Activated CD4-positive, alpha-beta T cell treated with anti-CD3 and anti-CD28 coated beads, Interleukin-2, Interleukin-6, amounts not matched to agents 100 ng/mL and 50 ng/mL, durations not matched to agents 16 hours and 8 hours (primary cell): ENCODE measurements at places on chromosomes 4 and X.

- DNase-seq = no peak
These were observed 93.8 kb downstream of the INPP4B start for GRCh38 chr4:142752202-142752786.

GRCh38 chrX:131801066-131801465 lies 222.0 kb upstream of the STK26 start:
- DNase-seq = no peak

- DNase-seq = peak; percentile 59
These were observed 7.2 kb upstream of the MAGIX start for GRCh38 chrX:49155243-49155899.

DNA sequence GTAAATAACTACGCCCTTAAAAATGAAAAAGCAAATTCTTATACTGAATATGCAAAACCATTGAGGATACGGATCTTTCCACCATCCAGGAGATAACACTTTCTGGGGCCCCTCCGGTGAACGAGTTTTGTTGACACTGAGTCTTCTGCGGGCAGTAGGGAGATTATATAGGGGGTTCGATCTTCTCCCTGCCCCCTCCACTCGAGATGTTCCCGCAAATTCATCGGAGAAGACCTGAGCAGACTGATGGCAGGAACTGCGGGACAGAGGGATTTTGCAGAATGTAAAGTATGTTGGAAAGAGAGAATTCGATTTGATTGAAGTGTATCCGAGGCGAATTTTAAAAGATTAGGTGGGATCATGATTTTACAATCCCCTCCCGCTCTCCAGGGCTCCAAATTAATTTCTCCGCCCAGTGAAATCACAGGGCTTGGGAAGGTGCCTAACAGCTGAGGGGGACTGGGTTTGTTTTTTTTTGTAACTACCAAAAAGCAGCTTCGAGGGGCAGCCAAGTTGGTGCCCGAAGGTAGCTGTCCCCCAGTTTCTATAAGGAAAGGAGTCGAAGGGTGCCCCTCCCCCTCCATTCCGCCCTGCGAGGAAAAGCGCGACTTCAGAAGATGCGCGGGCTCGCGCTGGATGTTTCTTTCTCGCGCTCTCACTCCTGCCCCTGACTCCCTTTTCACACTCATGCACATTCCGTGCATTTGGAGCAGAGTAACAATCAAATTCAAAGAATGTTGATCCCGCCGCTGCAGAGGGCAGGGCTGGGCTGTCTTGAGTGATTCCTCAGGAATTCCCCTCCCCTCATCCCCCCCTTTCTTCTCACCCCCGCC lies 1.2 kb downstream of the TMEM255A start:
- DNase-seq = no peak

DNA sequence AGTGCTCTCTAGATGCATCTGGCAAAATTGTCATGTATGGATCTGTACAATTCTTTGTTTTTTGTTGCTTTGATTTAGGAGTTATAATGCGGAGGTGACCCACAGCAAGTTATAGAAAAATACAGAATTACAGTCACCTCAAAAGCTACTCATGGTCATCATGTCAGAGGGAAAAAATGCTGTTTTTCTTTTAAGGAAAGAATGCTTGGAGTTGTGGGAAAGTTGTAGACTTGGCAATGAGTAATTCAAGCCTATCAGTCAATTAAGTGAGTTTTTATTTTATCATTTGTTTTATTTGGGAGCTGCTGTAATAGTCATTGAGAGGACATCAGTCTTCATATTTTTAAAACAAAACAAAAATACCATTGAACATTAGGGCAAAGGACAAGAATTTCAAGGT lies 16.4 kb downstream of the FHL1 start:
- DNase-seq = no peak

GRCh38 chrX:107273795-107274194 lies 67.4 kb downstream of the DNAAF6 start:
- no peak for DNase-seq

GRCh38 chr4:74037076-74037955 lies 1.2 kb downstream of the CXCL3 start:
- DNase-seq = no peak

DNA sequence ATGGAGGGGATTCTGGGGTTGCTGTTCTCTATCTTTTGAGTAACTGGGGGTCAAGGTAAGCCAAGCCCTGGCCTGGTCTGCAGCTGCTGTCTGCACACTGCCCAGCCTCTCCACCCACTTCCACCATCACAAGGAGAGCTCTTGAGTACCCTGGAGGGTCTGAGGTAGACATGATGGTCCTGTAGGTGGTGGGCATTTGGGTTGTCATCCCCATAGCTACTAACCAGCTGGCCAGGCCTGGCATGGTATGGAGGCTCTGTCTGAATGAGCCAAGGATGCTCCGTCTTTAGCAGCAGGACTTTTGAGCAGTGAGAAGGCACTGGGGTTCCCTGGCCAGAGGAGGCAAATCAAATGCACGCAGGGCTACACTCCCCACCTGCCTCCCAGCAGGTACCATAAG lies 82.7 kb downstream of the NHSL2 start:
- no peak for DNase-seq

- DNase-seq = no peak
These were observed 60.4 kb upstream of the MTM1 start for GRCh38 chrX:150508018-150508417.

DNA sequence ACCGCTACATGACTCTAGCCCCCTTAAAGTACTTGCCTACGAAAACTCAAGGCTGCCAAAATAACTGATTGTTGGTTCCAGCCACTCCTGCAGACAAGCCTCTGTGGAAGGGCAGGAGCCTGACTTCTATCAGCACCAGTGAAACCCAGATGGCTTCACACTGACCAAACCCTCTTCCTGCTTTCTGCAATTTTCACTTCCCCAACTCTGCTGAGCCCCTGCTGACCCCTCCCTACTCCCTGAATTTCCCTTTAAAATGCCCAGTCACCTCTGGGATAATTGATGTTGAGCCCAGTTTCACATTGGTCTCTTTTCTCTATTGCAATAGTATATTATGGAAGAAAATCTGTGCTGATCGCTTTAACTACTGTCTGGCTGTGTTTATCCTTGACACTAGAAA lies 61.6 kb upstream of the STS start:
- no peak for DNase-seq

DNA sequence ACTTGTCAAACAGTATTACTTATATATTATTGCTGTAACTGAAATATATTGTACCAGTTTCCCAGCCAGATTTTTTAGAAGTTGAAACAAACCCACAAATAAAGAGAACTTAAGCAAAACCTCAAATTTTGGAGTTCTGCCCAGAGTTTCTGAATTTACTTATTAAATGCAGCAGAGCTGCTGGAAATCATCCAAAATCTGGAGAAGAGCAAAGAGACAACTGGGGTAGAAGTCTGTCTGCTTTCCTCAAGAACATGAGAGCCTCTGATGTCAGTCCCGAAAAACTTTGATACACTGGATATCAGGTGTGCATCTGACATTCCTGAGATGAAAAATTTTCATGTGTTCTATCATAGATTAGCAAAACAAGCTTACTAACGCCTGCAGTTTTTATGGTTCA lies 325.9 kb downstream of the NR3C2 start:
- DNase-seq = no peak

GRCh38 chrX:66046612-66047235 lies 6.8 kb upstream of the VSIG4 start:
- DNase-seq = peak; percentile 69

GRCh38 chrX:43815209-43815608 lies 67.0 kb downstream of the MAOB start:
- no peak for DNase-seq

GRCh38 chrX:21490341-21490740 lies 116.1 kb downstream of the CNKSR2 start:
- no peak for DNase-seq

- no peak for DNase-seq
These were observed 402.4 kb upstream of the NDST4 start for GRCh38 chr4:115515772-115516171.

DNA sequence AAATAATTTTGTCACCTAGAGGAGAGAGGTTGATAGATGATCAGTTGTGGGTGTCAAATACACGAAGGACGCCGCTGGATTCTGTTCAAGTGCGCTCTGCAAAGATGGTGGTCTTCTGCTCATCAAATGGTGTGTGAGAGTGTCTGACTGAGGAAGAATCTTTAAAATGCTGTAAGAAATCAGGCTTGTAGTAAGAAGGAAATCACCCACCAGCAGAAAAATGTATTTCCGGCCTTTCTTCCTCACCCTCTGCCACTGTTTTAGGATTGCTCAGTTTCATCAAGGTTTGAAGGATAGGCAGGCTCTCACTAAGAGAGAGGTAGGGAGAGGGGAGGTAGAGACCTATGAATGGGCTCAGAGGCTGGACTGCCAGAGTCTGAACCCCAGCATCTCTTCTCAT lies 28.7 kb downstream of the RHOH start:
- no peak for DNase-seq

DNA sequence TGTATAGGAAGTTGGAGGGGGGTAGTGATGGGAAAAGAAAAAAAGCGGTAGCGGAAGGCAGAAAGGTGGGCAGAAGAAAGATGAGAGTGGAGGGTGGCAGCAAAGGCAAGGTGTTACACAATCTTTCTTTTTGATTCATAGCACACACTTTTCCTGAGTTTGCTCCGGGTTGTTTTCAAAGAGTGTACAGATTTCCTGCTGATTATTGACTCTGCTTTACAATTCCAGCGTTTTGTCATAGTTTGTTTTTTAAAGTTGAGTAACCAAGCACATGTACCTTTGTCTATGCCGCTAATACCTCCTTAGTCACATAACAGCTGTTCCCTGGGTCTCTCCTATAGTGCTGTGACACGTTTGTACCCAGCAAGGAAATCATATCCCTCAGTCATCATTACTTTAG lies 50.3 kb downstream of the AGA start:
- DNase-seq = no peak

DNA sequence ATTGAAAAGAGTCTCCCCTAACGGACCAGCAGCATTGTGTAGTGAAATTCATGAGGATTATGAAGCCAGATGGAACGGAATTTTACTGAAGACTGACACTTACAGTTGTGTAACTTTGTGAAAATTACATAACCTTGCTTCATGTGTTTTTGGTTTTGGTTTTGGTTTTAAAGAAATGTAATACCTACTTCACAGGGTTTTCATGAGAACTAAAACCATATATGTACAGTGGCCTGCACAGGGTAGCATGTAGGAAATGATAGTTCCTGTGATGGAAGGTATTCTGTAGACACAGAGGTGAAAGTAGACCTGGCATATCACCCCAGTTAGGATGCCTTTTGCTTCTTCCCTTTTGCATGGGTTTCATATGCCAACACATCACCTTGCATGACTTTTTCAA lies 247.0 kb downstream of the BANK1 start:
- no peak for DNase-seq

GRCh38 chr4:56626420-56626819 lies 54.7 kb downstream of the HOPX start:
- DNase-seq = no peak

DNA sequence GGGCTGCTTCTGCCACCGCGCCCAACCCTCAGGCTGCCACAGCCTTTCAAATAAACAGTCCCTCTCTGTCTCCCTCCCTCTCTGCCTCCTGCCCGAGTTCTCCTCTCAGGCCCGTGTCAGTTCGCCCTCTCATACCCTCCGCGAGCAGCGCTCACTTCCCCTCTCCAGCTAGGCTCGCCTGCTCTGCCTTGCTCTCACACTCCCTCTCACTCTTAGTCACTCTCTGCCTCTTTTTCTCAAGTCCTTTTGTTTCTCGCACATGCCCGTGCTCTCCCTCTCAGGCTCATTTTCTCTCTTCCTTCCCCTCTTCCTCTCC lies 3.2 kb downstream of the EFNB1 start:
- DNase-seq = peak; percentile 51

DNA sequence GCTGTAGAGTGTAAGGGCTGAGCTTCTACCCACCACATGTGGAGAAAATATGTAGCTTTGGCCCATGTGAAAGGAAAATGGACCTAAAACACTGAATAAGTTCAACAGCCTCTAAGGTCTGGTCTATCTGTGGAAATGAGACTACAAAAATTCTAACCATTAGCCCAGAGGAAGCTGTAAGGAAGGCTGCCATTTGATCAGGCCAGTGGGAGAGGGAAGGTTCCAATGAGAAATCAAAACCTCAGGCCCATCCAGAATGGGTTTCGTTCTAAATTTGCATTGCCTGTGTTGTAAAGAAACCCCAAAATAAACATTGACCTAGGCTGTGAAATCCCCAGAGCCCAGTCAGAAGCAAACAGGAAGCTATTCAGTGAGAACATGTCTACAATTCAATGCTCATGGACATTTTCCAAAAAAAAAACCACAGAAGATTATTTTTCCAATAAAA lies 320.4 kb upstream of the SLC7A11 start:
- DNase-seq = no peak

DNA sequence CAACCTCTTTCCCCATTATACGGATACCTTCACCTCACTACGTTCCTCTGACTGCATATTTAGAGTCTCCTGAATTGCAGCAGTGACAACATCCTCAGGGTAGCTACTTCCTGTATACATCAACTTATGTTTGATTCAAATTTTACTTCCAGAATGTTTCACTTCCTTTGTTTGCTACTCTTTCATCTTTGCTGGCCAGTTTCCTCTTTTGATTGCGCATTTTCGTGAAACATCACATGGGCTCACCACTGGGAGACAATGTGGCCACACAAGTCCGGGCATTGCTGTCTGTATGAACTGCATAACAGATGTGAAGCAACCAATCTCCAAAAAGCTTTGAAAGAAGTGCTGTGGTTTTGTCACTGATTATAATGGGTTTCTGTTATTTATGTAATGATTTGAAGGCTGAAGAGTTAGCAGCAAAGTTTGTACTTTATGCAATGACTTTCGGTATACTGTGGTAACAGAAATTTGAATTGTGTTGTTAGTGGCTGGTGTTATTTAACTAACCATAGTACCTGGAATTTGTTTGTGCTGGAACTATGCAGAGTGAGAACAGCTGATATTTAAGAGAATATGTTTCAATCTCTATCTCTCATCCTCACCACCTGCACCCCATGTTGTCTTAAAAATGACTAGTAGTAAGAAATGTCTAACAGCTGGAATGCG lies 7.4 kb downstream of the SNCA start:
- DNase-seq = peak; percentile 78

- DNase-seq = no peak
These were observed 23.7 kb downstream of the EMCN start for GRCh38 chr4:100494166-100494565.

- no peak for DNase-seq
These were observed 173.1 kb upstream of the PITX2 start for GRCh38 chr4:110795971-110796370.

- DNase-seq = no peak
These were observed 17.8 kb downstream of the EGF start for GRCh38 chr4:109930464-109930863.

GRCh38 chr4:11367371-11367770 lies 61.3 kb downstream of the HS3ST1 start:
- no peak for DNase-seq

- no peak for DNase-seq
These were observed 59.4 kb upstream of the RBPJ start for GRCh38 chr4:26261405-26261804.
